ENCODE measurements at places on chromosomes 12 and 14. TPM values are rescaled to one million over a fixed set of nuclear protein-coding genes. Genes with fewer than 3 reads are reported as not detected.

- no peak for DNase-seq
These were observed 47.8 kb downstream of the HRK start for GRCh38 chr12:116833474-116833873.

DNA sequence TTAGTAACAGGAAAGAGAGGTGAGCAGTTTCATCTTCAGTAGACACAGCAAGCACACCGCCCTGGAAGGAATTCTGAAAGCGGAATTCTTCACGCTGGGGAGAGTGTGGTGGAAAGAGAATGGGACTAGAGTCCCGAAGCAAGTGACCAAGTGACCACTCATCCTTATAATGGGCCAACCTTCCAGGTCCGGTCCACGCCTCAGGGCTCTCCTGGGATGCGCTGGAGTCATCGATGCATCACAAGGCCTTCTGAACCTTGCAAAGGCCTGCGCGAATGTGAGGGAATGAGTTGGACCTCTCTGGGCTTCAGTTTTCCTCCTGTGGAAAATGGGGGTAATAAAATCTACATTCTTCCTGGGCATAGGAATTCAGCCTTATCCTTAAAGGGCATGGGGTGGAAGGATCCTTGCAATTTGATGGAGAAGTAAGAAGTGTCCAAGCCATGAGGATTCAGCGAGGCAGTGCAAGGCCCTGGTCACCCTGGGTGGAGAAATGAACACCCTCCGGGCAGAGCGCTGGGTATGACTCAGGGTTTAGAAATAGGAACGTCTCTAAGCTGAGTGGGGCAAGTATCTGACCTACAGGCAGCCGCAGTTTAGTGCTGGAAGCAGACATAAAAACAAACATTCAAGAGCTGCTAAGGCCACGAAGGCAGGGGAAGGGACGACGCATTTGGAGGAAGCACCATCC is 97.7 kb downstream of the SETD3 start:
- DNase-seq, result peak; percentile 68

GRCh38 chr12:104665296-104665695 is 208.5 kb downstream of the CHST11 start:
- no peak for DNase-seq

The LMNTD1 gene
- not detected for total RNA-seq

The GALNT6 gene
- total RNA-seq, result not detected

- no peak for DNase-seq
These were observed 356.1 kb downstream of the DAD1 start for GRCh38 chr14:22232933-22233332.

DNA sequence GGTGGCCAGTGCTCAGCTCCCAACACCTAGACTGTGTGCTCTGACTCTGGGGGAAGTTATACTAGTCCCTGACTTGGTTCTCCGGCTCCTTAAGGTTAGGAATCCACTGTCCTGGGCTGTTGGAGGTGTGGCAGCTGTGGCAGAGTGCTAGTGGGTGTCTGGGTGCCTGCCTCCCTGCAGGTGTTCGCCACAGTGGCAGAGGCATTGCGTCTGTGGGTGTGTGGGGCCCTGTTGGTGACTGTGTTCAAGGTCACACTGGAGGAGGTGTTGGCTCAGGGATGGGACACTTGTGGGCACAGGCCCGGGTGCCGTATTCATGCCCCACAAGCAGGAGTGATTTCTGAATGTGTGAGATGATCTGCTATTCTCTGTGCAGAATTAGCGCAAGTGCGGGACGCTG is 467.4 kb downstream of the TMEM121 start:
- no peak for DNase-seq

DNA sequence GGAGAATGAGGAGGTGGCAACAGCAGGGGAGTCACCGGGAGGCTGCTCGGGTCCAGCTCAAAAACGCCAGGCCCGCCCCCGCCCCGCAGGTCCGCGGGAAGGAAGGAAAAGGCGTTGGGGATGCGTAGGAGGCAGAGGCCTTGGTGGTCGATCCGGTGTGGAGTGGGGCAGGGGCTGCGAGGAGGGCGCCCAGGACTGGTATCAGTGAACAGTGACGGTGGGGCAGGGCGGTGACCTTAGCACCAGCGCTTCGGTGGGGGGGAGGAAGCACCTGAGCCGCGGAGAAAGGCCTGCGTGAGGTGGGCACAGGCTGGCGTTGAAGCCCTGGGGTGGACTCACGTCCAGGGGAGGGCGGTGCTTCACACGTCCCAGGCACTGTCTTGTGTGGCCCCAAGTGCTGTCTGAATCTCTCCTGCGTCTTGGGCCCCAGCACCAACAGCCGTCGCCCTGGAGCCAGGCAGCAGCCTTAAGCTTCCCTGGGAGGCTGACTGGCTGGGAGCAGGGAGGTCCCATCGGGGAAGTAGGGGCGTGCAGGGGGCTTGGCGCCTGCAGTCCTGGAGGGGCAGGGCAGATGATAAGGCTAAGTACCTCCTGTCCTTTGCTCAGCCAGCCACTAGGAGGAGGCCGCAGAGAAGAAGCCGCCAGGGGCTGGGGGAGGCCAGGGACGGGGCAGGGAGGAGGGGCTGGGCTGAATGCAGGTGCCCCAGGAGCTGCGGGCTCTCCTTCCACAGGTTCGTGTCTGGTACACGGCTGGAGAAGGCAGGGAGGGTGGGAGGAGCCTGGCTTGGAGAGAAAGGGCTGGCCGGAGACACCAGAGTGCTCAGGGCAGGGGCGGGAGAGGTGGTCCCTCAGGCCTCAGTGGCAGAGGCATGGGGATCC is 26.5 kb downstream of the ZBTB42 start:
- no peak for DNase-seq

GRCh38 chr12:46908936-46909635 is 83.3 kb upstream of the SLC38A4 start:
- DNase-seq, result no peak

The KCNC2 gene
- not detected for total RNA-seq

GRCh38 chr14:36946872-36947271 is 225.5 kb downstream of the SLC25A21 start:
- no peak for DNase-seq

DNA sequence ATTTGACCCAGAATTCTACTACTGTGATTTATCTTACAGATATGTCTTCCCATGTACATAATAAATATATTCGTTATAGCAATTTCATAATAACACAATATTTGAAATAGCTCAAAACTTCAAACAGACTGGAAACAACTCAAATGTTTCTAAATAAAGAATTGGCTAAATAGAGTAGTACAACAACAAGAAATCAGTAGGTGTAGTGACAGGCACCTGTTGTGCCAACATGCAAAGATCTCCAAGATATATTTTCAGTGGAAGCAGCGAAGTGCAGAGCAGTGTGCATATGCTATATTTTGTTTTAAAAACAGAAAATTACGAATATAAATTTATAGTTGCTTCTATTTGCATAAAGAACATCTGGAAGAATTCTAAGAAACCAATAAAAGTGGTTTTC is 60.9 kb downstream of the GRIP1 start:
- no peak for DNase-seq

GRCh38 chr12:87259391-87259790 is 769.8 kb downstream of the C12orf50 start:
- no peak for DNase-seq

The TRPV4 gene
- not detected for total RNA-seq

- no peak for DNase-seq
These were observed 49.1 kb downstream of the KCNA1 start for GRCh38 chr12:4958697-4959375.

The PPFIA2 gene
- total RNA-seq, result 0.33 TPM

The TMEM229B gene
- 4.9 TPM for total RNA-seq

DNA sequence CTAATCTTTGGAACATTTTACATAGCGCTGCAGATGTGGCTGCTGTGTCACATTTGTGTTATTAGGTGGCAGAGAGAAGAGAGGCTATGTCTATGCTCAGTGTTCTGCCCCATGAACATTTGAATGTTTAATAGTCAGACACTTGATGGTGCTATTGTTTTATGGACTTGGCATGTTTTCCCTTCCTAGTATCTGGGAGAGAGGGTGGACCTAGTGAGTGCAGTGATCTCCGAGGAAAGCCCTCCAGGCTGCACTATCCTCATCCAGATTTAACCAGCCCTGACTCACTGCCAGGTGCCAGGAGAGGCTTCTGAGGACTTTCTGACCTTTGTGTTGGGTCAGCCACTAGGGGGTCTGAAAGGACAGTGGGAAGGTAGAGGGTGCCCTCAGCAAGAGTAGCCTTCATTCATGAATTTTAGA is 24.3 kb downstream of the ZFC3H1 start:
- DNase-seq, result no peak

GRCh38 chr14:34035177-34035933 is 84.5 kb upstream of the EGLN3 start:
- no peak for DNase-seq

The FAM234B gene
- total RNA-seq, result 5.1 TPM

GRCh38 chr14:101249676-101250036 is 311.6 kb upstream of the DIO3 start:
- DNase-seq, result no peak

DNA sequence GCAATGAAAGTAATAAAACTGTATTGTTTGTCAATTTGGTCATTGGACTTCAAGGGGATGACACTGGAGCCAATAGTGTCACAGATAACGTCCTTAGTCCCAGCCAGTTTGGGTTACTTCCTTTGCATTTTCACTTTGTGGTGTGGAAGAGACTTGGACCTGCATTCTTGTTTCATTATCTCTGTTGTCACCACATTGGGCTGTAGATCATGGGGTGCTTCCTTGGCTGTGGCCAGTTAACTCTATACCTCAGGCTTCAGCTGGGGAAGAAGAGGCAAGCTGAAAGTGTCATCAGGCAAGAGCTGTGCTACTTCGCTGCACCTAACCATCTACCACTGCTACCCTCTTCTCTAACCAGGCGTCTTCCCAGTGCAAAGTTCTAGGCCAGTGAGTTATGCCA is 15.1 kb upstream of the CISTR start:
- DNase-seq, result no peak

The GLI1 gene
- 6.3 TPM for total RNA-seq

GRCh38 chr12:68695454-68695853 is 8.7 kb downstream of the NUP107 start:
- no peak for DNase-seq

DNA sequence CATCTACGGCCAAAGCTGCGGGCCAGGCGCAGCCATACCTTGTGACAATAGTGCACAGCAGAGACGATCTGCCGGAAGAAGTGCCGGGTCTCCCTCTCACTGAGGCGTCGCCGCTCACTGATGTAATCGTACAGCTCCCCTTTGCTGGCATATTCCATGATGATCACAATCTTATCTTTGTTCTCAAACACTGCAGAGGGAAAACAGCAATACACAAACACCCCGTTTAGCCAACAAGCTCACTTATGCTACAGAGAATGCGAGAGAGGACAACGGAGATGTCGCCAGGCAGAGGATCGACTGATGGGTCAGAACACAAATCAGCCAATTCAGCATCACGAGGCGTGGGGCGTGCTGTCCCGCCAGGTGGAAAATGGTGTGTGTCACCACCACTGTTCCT is 52.1 kb downstream of the NUAK1 start:
- DNase-seq, result no peak

All from H4 (cell line).